GM04504 (cell line): ENCODE measurements at places on chromosomes 2 and 18.

GRCh38 chr2:227623226-227623625 lies 5.9 kb downstream of the SCYGR4 start:
- peak; percentile 20 for DNase-seq

- DNase-seq: no peak
Measured at GRCh38 chr18:1928711-1929110, 642.6 kb downstream of the METTL4 start.

- DNase-seq: no peak
Measured at GRCh38 chr2:37198681-37199065, 2.4 kb downstream of the CEBPZOS start.

GRCh38 chr2:182924306-182924705 lies 57.9 kb upstream of the FRZB start:
- DNase-seq: peak; percentile 17

DNA sequence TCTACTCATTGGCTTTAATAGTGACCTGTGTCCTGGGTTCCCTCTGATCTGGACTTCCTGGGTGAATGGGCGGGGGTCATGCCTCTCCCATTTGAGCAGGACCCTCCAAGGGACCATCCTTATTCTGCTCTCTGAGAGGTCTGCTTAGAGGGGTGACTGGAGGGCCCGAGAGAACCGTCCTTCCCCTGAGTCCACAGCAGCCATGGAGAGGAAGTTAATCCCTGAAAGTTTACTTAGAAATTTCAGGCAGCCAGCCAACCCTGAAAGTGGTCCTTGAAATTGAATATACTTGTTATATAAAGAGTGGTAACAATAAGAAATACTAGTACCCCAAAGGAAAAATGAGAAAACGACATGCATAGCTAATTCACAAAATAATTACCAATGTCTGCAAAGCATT lies 226.1 kb downstream of the DYSF start:
- DNase-seq: no peak

GRCh38 chr2:28346587-28346986 lies 46.1 kb upstream of the FOSL2 start:
- DNase-seq: no peak
